ENCODE measurements at places on chromosomes 13 and 19. TPM values are rescaled to one million over a fixed set of nuclear protein-coding genes. Genes with fewer than 3 reads are reported as not detected.
A peak's percentile ranks its signal among the peaks of the same experiment; 100 is the strongest.

DNA sequence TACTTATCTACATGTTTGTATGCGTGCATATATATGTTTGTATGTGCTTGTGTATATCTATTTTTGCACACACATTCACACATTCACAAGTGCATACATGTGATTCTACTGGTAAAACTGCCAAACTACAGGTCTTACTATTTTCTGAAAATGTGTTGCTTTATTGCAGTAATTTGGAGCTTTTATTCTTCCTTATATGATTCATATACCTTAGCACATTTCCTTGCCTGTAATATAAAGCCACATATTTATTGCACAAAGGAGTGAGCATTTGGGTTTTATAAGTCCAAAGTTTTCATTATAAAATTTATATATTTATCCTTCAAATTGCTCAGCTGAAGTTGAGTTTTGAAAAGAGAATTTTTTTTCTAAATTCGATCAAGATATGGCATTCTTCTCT is 1120.4 kb upstream of the PCDH9 start:
- no peaks in the 10 kb centered on the region for H3K27me3 ChIP-seq
- no peak overlapping the region for H3K27ac ChIP-seq
- DNase-seq = no peak
- H3K4me1 ChIP-seq = no peaks in the 10 kb centered on the region

DNA sequence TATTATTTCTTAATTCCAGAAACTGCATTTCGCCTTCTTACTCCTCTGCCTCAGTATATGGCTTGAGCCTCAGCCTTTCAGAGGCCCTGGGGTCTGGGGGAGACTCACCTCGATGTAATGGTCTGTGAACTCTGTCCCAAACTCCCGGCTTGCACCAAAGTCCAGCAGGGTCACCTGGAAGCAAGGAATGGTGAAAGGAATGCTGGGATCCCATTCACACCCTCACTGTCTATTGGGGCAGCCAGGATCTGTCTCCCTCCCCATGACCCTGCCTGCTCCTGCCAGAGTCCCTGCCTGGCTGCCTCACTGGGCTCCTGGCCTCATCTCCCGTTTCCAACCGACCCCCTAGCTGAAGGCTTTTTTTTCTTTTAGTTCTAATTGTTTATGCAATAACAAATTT is 5.4 kb upstream of the NUMBL start:
- no peaks in the 10 kb centered on the region for H3K4me1 ChIP-seq
- H3K27me3 ChIP-seq = no peaks in the 10 kb centered on the region
- H3K4me3 ChIP-seq = no peak overlapping the region
- H3K27ac ChIP-seq = no peak overlapping the region
- H3K36me3 ChIP-seq = no peaks in the 10 kb centered on the region

DNA sequence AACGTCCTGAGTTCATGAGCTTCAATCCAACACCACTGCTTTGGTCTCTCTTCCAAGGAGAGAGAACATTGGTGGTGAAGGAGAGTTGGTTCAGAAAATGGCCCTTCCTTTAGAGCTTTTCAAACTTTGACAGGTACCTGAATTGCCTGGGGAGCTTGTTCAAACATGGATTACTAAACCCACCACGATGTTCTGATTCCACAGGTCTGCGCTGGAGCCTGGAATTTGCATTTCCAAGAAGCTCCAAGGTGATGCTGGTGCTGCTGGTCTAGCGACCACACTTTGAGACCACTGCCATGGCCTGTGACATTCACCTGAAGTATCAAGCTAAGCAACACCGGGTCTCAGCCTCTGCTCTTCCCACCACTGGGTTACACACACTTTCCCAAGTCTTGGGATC is 60.2 kb downstream of the GSX1 start:
- no peak overlapping the region for H3K4me3 ChIP-seq
- no peak overlapping the region for H3K27ac ChIP-seq
- H3K36me3 ChIP-seq = no peaks in the 10 kb centered on the region
- H3K27me3 ChIP-seq = peaks cover 7% of the 10 kb centered on the region
- H3K4me1 ChIP-seq = no peaks in the 10 kb centered on the region
- no peak for DNase-seq

DNA sequence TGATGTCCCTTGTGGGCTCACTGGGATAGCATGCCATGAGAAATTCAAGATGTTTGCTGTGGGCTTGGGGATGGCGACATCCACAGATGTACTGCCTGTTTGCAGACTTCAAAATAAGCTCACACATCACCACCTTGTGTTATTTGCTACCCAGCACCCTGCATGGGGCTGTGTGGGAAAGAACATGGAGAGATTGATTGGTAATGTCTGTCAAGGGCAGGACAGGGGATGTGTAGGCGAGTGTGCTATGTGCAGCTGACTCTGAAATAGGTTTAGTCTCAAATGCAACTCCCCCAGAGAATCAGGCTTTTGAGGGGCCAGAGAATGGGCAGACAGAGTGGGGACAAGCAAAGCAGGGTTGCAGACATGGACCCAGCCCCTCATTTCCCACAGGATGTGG is 24.7 kb downstream of the PNPLA6 start:
- H3K4me1 ChIP-seq = peaks cover 4% of the 10 kb centered on the region
- DNase-seq = no peak
- H3K27me3 ChIP-seq = no peaks in the 10 kb centered on the region
- H3K27ac ChIP-seq = no peak overlapping the region
- peaks cover 37% of the 10 kb centered on the region for H3K36me3 ChIP-seq

DNA sequence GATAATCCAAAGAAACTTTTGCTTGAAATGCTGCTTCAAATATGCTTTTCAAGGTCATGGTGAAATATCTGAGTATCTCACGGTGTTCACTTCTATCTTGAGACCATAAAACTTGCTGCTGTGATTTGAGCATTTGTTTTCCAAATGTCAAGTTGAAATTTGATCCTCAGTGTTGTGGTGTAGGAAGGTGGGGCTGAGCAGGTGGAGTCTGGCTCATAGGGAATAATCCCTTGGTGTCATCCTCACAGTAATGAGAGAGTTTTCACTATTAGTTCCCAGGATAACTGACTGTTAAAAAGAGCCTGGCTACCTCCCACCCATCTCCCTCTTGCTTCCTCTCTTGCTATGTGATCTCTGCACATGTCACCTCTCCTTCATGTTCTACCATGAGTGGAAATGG is 858.0 kb upstream of the SLITRK5 start:
- H3K4me3 ChIP-seq = no peak overlapping the region
- H3K27ac ChIP-seq = no peak overlapping the region
- no peaks in the 10 kb centered on the region for H3K27me3 ChIP-seq
- no peaks in the 10 kb centered on the region for H3K4me1 ChIP-seq
- H3K36me3 ChIP-seq = no peaks in the 10 kb centered on the region
- no peak for DNase-seq

GRCh38 chr13:20964904-20965303 is 62.4 kb upstream of the XPO4 start:
- H3K27me3 ChIP-seq = peaks cover 18% of the 10 kb centered on the region
- no peak overlapping the region for H3K4me3 ChIP-seq
- H3K36me3 ChIP-seq = no peaks in the 10 kb centered on the region
- no peak overlapping the region for H3K27ac ChIP-seq
- H3K4me1 ChIP-seq = peaks cover 11% of the 10 kb centered on the region

DNA sequence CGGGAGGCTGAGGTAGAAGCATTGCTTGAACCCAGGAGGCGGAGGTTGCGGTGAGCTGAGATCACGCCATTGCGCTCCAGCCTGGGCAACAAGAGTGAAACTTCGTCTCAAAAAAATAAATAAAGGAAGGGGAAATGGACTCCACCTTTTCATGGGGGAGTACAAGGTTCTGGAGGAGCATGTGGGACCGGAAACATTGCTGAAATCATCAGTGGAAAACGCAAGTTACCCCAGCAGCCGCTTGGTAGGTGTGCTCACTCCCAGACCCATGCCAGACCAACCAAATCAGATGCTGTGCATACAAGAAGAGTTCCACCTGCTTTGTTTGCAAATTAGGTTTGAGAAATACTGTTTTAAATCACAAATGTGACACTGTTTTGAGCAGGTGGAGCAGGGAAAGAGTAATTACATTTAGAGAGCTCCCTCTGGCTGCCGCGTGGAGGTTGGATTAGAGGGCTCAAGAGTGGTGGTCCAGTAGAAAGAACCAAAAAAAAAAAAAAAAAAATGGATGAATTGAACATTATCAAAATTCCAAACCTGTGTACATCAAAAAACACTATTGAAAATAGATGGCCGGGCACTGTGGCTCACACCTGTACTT is 4.9 kb downstream of the ERICH4 start:
- peaks cover 28% of the 10 kb centered on the region for H3K4me1 ChIP-seq
- no peak for DNase-seq
- peaks cover 15% of the 10 kb centered on the region for H3K27me3 ChIP-seq

DNA sequence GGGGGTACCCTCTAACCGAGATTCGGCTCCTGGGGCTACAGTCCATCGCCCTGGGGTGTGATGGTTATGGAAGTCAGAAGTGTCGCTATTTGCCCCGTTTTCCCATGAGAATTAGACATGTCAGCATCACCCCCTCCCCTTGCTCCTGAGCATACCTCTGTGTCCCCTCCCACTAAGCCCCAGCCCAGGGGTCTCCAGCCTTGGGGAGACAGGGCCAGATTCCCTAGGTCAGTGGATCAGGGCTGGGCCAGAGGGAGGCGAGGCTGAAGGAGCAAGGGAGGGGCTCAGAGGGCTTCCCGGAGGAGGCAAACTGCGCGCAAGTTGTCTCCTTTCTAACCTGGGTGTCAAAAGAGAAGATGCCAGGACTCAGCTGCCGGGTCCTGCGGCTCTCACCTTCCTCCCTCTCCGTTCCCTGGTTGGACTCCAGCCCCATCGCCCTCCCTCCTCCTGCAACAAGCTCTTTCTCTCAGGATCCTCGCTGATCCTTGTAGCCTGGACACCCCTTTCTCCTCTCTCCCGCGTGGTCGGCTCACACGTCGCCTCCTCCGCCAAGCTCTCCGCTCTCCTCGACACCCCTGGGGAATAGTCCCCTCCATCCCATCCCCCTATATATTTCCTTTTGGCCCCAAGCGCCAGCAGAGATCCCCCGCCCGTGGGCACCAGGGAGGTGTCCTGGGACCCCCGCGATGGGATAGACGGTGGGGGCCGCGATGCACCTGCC is 459 bp upstream of the TMEM59L start:
- DNase-seq = no peak
- H3K27me3 ChIP-seq = peaks cover 76% of the 10 kb centered on the region
- peak overlapping the region; percentile 56 for H3K4me3 ChIP-seq

DNA sequence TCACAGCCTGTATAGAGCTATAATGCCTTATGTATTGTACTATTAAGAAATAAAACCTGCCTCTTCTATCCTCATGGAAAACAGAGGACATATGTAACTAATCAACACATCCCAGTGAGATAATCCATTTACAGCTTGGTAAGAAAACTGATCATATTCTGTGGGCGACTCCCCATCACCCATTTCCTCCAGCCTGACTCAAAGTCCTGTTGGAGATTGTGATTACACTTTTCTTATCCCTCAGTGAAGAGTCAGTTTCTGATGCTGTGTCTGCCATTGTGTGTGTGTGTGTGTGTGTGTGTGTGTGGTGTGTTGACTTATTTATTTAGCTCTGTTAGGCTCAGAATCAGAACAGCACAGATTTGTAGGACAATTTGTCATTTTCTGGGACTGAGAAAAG is 212.8 kb downstream of the FGF9 start:
- no peaks in the 10 kb centered on the region for H3K27me3 ChIP-seq
- no peak for DNase-seq
- H3K27ac ChIP-seq = no peak overlapping the region

GRCh38 chr13:78393286-78394142 is 209.8 kb downstream of the POU4F1 start:
- H3K27ac ChIP-seq = no peak overlapping the region
- H3K4me1 ChIP-seq = no peaks in the 10 kb centered on the region
- H3K36me3 ChIP-seq = no peaks in the 10 kb centered on the region
- no peaks in the 10 kb centered on the region for H3K27me3 ChIP-seq
- H3K4me3 ChIP-seq = no peak overlapping the region

DNA sequence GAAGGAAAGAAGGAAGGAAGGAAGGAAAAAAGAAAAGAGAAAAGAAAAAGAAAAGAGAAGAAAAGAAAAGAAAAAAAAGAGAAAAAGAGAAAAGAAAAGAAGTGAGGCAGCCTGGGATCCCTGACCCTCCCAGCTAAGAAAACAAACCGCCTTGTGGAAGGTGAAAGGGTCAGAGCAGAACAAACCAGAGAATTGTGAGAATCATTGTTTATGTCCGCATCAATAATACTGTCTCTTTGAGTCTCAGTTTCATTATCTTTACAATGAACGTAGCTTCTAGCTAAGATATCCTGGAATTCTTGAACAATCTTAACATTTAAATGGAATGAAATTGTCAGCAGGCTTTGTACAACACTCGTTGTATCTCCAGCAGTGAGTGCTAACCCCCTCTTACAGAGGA is 66.4 kb upstream of the SERP2 start:
- no peak overlapping the region for H3K27ac ChIP-seq
- no peaks in the 10 kb centered on the region for H3K36me3 ChIP-seq
- peaks cover 13% of the 10 kb centered on the region for H3K4me1 ChIP-seq

Gene ZNF667
- total RNA-seq = 1.00 TPM

Gene ADAMTSL5
- total RNA-seq = 4.2 TPM

Gene ZIK1
- total RNA-seq = 8.4 TPM

Gene IL17D
- total RNA-seq = not detected

Gene OR7C1
- total RNA-seq = not detected

Gene CD22
- 0.21 TPM for total RNA-seq

Gene USHBP1
- 0.27 TPM for total RNA-seq

All from activated CD4-positive, alpha-beta T cell treated with anti-CD3 and anti-CD28 coated beads, Interleukin-2, amount 10 ng/mL, durations not matched to agents 7 days and 5 days (primary cell).